Foreskin keratinocyte (primary cell): ENCODE measurements at places on chromosomes 3 and 15. TPM values are rescaled to one million over a fixed set of nuclear protein-coding genes. Genes with fewer than 3 reads are reported as not detected.

DNA sequence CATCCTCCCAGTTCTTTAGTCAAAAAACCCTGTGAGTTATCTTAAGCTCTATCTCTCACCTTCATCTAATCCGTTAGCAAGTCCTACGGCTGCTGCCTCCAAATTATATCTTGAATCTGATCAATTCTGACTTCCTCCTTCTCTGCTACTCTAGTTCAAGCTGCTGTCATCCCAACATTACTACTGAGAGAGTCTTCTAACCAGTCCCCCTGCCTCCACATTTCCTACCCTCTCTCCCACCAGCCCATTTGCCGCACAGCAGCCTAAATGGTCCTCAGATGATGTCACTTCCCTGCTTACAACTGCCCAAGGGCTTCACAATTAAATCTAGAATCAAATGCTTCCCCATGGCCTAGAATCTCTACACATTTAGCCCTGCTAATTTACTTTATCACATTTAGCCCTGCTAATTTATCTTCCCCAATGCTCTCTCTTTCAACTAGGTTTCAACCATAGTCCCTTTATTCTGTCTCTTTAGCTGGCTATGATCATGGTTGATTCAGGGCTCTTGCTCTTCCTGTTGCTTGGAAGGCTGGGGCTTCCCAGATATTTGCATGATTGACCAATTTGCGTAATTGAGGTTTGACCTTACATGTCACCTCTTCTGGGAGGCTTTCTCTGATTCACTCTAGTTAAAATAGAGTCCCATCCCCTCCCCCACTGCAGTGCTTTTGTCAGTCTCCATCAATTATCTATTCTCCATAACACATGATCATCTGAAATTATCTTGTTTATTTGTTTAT is 11.0 kb upstream of the ARL14 start:
- DNase-seq: peak; percentile 54

DNA sequence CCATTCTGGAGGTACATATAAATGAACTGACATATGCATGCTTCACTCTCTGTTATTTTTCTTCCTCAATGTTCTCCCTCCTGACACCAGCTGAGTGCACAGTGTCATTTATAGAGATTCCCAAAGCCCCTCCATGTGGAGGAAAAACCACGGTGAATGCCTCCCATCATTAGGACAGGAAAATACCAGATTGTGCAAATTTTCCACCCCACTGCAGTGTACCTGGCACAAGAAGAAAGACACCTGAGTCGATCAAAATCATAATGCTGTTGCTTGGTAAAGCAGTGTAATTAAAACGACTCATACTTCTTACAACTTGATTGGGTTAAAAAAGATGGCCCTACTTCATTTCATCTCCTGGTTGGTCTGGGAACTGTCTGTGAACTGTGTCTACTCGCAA is 290.6 kb downstream of the IL5RA start:
- no peak for DNase-seq

DNA sequence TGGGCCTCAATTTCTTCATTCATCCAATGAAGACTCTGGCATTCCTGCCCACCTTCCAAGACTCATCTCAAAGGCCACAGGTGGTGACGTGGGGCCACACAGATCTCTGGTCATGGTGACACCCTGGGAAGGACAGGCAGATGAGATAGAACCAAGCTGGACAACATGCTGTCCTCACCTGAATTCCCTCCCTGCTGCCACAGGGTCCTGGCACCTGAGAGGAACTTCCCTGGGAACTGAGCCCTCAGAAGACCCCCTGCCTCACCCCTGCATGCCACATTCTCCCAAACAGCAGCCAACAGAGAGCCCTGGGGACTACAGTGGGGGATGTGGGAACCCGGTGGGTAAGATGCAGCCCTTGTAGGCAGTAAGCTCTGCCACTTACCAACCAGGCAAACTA is 10.7 kb downstream of the KLF15 start:
- DNase-seq: no peak

- peak; percentile 2 for DNase-seq
Observed at GRCh38 chr3:83426300-83426699, 1532.5 kb upstream of the CADM2 start.

DNA sequence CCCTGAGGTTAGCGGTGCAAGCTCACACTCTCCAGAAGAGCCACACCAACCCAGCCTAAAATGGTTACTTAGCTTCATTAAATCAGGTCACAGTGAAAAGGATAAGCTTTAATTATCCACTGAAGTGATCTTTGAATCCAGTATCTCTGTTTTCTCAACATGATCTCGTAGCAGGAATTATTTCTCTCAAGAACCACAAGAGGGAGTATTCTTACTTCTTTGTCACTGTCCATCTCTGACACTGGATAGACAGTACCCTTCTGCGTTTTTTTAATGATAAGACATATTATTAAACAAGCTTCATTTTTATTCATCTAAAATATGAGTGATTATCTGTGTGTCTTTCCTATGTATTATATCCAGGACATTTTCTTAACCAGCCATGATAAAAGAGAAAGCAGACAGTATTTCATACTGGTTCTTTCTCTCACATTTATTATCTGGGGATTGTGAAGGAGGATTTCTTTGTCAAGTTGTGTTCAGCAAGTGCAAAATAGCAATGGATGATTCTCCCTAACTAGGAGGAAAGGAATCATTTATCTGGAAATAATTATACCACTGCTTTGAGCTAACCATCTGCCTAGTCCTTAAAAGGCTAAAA is 105.4 kb upstream of the CCDC54 start:
- DNase-seq: peak; percentile 42

GRCh38 chr15:41666353-41666920 is 6.2 kb downstream of the MGA start:
- DNase-seq: peak; percentile 12

DNA sequence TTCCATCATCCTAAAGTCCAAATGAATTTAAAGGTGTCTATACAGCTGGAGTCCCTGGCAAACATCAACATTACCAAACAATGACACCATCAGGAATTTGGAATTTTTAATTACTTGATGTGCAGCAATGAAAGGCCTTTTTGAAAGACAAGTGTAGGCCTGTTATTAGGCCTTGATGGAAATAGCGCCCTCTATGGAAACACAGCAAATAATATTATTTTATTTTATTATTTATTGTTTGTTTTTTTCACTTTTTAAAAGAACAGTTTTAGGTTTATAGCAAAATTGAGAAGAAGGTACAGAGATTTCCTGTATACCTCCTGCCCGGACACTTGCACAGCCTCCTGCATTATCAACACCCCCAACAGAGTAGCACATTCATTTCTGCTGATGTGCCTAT is 18.1 kb upstream of the OR5AC2 start:
- no peak for DNase-seq

GRCh38 chr15:39177561-39177960 is 403.3 kb upstream of the THBS1 start:
- DNase-seq: peak; percentile 100

SNRPN gene
- 80.2 and 87.4 TPM in 2 replicates for polyA plus RNA-seq

- DNase-seq: no peak
Observed at GRCh38 chr15:35399901-35400300, 146.1 kb downstream of the DPH6 start.

DNA sequence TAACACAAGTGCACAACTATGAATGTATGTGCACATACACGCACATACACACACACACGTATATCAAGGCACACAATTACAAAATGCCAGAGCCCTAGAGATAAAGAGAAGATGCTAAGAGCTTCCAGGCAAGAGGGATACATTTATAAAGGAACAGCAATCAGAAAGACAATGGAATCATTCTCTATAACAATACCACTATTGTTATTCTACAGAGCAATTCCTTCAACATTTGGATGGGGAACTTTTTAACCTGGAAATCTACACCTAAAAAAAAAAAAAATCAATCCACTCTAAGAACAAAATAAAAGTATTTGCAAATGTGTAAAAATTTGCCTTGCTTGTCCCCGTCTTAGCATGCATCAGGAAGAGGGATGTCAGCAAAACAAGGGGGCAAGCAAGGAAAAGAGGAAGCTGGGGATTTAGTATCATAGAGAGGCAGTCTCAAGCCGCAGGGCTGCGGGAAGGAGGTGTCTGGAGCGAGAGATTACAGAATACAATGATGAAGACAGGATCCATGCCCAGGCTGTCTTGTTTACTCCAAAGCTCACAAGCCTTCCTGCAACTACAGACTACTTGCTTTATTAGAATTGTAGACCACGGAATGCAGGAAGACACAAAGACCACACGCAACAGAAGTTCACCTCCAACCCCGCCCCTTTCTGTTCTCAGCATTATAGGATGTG is 220.2 kb downstream of the NTRK3 start:
- no peak for DNase-seq

DNA sequence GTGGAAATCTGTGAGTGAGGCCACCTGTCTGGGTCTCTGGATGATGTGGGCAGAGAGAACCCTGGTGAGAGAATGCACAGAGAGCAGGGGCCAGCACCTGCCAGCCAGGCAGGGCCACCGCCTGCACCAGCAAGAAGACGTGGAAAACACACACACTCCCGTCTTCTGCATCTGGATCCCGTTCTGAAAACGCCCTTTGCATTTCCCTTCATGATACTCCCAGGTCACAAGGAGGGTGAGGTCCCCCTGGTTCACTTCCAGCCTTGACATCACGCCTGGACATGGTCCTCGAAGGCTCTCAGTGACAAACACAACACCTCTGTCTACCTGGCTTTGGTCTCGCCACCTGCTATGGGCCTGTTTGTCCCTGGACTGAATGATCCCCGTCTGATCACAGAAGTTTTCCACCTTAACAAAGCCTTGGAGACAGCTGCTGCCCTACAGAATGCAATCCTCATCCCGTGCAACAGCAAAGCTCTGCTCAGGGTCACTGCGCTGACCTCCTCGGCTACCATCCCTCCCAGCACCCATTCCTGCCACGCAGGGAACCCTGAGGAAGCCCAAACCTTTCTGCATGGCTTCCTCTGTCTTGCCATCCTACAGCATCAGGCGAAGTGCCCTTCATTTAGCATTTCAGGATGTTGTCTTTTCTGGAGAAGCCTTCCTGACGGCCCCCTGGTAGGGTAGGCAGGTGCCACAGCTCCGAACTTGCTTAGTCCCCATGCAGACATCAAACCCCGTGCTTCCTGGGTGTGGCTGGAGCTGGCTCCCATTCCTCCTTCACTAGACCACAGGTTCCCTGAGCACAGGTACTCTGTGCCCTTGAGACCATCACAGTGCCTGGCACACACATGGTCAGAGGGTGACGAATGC is 122.5 kb downstream of the ATP10A start:
- DNase-seq: no peak
